Activated CD8-positive, alpha-beta memory T cell treated with anti-CD3 and anti-CD28 coated beads for 4 hours (primary cell): ENCODE measurements at places on chromosomes 7 and 10.

DNA sequence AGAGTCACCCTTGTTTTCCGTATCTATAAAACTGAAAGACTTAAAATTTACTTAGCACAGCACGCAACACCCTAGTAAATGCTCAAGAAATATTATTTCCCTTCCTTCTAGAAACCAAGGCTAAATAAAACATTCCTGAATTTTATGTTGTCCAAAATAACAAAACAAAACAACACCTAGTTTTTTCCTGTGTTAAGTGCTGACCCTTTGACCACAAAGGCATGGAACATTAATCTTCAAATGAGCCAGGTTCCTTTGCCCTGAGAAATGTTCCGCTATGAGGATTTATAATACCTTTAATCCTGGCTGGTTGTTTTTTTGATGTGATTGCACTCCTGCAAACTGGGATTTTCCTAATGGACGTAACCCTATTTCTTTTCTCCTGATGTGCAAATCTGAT lies 29.0 kb upstream of the DGKI start:
- no peak for DNase-seq

GRCh38 chr10:132054564-132054963 lies 11.2 kb upstream of the JAKMIP3 start:
- no peak for DNase-seq

GRCh38 chr10:49134327-49134726 lies 506 bp upstream of the FAM170B start:
- DNase-seq: no peak

DNA sequence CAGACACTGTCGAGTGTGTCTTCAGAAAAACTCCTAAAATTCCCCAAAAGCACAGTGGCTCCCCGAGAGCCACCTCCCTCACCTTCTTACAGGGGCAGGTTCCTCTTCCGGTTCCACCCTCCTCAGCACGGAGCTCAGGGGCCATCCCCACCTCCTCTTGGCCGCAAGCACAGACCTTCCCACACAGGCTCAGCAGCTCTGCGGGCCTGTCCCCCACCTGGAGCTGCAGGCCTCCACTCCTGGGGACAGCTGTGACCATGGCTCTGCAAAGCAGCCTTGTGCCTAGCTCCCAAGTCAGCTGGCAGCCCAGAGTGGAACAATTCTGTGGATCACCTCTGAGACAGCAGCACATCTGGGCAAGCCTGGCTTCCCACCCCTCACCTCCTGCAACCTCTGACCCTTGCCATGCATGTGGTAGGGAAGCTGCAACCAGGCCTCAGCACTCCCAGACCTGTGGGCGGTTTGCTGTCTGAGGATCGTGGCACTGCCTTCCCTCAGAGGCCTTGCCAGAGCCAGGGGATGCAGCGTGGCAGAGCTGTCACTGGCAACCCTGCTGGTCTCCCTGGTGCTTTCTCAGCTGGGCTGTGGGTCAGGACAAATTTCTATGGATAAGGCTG lies 79.7 kb downstream of the ALOX5 start:
- DNase-seq: no peak

DNA sequence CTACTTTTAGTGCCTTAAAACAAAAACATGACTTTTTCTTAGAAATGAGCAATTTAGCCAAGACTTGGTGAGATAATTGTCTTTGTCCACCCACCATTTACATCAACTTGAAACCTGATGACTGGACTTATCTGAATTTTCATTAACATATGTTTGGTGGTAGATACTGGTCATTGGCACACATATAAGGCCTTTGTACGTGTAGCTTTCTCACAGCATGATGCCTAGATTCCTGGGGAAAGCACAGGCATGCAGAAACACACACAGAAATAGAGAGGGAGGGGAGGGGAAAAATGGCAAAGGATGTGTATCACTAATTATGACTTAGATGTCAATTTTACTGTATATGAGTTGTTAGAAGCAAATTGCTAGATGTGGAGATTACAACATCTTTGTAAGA lies 488.4 kb downstream of the NXPH1 start:
- no peak for DNase-seq

DNA sequence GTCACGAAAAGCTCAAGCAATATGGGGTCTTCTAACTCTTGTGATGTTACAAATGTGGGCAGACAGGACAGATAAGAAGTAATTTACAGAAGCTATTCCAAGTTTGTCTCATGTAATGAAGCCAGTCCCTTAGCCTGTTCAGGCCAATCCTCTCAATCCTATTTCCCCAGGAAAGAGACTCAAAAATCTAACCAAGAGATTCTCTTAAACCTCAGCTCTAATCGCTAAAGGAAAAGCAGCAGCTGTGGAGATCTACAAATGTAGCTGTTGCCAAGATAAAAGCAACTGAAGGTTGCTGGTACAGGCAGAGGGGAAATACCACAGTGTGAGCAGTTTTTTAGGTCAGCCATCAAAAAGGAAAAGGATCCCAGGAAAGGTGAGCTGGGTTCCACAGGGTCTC lies 39.3 kb downstream of the ANK3 start:
- no peak for DNase-seq

DNA sequence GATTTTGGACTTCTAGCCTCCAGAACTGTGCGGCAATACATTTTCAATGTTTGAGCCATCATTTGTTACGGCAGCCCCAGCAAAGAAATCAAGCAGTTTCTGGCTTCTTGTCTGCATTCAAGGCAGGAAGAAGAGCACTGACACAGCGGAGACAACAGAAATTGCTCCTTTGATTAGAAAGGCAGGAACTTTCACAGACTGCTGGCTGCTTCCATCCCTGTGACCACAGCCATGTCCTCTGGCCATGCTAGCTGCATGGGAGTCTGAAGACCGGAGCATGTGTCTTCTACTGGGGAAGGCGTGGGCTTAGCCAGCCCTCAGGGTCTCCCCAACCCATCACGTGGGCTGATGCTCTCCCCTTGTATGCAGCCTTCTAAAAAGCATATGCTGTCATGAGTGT lies 19.1 kb downstream of the C10orf71 start:
- no peak for DNase-seq

DNA sequence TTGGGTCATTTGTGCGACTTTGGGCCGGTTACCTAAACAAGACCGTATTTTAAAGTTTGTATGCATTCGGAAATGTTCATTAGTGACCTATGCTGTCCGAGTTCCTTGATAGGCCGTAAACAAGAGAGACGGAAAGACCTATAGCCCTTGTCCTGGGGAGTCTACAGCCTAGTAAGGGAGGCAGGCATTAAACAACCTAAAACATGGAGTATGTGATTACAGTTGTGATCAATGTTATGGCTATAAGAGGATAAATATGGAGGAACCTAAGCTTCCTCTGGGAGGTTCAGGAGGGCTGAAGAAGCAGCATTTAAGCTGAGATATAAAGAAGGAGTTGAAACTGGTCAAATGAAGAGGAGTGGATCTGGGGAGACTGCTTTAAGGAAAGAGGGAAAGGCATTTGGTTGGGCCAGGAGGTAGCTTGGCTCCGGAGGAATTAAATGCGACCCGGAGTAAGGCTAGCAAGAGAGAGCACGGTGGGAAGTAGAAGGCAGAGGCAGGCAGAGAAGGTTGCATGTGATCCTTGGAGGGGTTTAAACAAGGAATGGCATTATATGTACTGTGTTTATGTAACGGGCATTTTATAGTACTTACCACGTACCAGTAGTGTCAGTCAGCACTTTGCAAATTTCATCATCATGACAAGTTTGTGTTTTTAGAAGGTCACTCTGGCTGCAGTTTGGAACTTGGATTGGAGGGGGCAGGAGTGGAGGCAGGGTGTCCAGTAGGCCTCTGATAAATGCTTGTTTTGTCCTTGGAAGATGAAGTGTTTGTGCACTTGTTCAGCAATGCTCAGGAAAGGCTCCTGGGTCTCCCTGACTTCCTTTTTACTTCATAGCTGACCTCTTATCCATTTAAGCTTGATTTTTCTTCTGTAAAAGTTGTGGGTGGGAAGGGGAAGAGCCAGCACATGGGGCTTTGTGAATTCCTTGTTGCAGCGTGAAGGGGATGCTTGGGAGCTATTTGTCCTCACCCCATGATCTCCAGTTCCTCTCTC lies 1.0 kb upstream of the AVPI1 start:
- DNase-seq: no peak

DNA sequence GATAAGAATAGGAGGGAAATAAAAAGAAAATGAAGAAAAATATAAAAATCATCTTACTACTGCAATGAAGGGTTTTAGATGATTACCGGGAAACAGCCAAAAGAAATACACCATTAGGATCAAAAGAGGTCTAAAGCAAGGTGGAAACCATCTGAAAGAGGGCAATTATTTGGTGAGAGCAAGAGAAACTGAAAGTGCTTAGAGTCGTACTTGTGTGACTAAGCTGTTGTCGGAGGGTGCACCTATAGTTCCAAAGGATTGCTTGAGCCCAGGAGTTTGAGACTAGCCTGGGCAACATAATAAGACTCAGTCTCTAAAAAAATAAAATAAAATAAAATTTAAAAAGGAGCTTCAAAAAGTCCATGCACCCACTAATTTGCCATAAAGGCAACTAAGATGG lies 169.5 kb downstream of the DKK1 start:
- no peak for DNase-seq

GRCh38 chr10:123821136-123821535 lies 70.5 kb downstream of the CPXM2 start:
- no peak for DNase-seq

DNA sequence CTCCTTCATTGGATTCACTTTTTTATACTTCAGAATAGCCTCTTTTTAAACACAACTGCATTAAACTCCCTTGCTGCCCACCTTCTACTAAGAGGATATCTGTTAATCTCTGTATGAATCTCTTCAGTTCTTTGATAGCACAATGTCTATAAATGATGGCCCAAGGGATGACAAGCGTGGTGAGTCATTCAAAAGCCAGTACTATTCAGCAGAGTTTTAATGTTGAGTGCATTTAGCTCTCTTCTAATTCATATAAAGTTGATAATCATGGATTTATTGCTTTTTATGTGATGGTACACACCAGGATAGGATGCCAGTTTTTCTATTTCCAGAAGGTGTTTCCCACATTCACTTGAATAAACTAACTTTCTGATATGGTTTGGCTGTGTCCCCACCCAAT lies 57.4 kb upstream of the HECTD2 start:
- DNase-seq: no peak

DNA sequence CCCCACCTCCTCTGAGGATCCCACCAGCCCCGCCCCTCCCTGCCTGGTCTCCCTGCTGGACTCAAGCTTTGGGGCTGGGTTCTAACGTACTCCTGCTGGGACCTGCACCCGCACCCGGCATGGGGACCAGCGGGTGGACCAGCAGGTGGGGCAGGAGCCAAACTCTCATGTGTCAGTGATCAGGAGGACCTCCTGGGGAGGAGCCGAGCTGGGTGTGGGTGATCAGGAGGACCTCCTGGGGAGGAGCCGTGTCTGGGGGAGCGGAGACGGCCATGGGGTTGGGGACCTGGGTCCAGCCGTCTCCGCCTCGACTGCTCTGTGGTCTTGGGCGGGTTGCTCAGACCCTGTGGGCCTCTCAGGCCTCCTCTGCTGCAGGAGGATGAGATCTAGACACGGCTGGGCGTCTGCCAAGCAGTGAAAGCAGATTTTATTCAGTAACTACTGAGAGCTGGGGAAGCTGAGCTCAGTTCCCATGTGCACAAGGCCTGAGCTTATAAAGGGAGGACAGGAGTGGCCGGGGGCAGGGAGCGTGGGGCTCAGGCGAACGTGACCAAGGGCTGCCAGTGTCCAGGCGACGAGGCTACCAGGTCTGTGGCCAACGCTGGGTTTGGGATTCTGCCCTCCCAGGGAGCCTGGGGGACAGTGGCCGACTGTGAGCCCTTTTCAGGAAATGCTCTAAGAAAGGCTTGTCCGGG lies 33.6 kb upstream of the UTF1 start:
- DNase-seq: no peak

DNA sequence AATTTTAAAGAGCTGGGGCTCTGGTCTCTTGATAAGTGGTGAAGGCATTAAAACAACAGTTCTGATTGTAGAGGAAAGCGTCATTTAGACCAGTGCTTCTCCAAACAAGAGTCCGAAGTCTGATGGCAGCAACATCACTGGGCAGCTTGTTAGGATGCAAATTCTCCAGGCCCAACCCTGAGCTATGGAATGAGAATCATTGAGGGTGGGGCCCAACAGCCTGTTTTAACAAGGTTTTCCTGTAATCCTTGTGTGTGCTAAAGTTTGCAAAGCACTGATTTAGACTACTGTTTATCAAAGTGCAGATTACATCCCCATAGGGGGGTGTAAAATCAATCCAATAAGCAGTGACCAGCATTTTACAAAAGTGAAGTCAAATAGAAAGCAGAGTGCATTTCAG lies 2.6 kb upstream of the ZNRF2 start:
- DNase-seq: no peak

- no peak for DNase-seq
Measured at GRCh38 chr10:59033622-59034021, 142.8 kb upstream of the PHYHIPL start.

GRCh38 chr10:104895541-104895940 lies 254.5 kb downstream of the SORCS3 start:
- DNase-seq: no peak

DNA sequence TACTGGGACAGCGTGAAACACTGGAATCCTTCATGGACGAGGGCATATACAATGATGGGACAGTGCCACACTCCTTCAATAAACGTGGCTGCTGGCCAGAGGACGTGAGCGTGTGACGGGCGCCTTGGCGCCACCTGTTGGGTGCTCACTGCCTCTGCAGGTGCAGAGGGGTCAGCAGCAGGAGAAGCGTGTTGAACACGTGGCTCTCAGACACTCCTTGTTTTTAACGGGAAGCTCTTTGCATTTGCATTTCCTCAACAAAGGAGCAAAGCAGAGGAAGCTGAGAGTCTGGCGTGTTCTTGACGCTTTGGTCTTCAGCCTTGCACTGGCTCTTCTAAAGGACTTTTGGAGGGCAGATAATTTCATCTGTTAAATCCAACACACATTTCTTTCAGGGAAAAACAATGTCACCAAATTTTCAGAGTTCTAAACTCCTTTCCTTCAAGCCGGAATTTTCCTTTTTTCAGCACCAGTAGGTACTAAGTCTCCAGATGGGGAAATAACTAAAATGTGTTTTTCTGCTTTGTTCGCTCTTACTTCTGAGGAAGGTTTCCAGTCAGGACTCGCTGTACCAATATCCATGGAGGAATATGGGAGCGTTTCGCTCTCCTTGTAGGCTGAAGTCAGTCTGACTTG lies 2.9 kb upstream of the GET4 start:
- peak; percentile 49 for DNase-seq

GRCh38 chr10:67665491-67665890 lies 30.5 kb downstream of the CTNNA3 start:
- DNase-seq: no peak

DNA sequence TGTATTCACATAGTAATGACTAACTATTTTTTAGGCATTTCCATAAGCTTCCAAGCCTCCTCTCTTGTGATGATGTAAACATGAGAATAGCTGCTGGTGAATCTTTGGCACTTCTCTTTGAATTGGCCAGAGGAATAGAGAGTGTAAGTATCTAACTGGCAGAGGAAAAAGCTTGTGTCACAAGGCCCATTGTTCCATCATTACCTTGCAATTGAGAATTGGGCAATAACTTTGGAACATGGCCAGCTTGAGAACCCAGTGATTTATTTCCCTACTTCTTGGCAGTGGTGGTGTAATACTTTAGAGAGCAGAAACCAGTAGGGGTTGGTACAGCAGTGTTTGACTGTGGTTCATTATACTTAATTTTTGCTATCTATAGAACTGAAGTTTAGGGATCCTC lies 12.0 kb downstream of the IFRD1 start:
- DNase-seq: no peak

- DNase-seq: no peak
Measured at GRCh38 chr10:113053091-113053490, 103.0 kb downstream of the TCF7L2 start.

GRCh38 chr7:128919881-128920799 lies 9.6 kb upstream of the KCP start:
- DNase-seq: no peak
